Pons (tissue), 1 donor: ENCODE measurements at places on chromosomes 2 and 18.

DNA sequence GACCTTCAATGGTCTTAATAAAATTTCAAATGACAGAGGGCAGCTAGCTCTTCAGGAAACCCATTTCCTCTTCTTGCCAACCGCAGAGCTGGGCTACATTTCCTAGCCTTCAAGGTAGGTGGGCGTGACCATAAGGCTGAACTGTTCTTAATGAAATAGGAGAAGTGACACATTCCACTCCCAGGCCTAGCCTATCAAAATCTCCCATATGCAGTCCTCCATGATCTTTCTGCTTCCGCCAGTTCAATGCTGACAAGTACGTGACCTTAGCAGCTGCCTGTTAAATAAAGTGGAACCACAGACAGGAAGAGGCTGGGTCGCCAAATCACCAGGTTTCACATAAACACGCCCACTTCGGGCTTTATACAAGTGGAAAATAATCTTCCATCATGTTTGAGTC, 13.2 kb downstream of the SERPINE2 start:
- DNase-seq = no peak

DNA sequence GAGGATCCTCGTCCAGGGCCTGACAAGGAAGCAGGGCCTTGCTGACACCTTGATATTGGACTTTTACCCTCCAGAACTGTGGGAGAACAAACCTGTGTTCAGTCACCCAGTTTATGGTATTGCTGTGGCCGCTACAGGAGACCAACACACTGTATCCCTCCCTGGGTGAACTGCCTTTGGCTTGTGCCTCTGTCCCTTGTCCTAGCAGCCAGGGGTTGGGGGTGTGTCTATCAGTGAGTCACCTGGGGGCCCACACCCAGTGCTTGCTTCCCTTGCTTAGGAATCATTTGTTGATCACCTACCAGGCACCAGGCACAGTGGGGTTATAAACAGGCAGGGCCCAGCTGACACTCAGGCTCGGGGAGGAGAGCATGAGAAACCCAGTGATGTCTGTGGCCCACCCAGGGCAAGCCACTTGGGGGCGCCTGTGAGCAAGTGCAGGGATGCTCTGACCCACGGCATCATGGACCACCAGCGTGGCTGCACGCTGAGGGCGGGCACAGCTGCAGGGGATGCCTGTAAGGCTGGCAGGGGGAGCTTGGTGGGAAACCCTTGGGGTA, 17.1 kb downstream of the TMEM185B start:
- DNase-seq = no peak

DNA sequence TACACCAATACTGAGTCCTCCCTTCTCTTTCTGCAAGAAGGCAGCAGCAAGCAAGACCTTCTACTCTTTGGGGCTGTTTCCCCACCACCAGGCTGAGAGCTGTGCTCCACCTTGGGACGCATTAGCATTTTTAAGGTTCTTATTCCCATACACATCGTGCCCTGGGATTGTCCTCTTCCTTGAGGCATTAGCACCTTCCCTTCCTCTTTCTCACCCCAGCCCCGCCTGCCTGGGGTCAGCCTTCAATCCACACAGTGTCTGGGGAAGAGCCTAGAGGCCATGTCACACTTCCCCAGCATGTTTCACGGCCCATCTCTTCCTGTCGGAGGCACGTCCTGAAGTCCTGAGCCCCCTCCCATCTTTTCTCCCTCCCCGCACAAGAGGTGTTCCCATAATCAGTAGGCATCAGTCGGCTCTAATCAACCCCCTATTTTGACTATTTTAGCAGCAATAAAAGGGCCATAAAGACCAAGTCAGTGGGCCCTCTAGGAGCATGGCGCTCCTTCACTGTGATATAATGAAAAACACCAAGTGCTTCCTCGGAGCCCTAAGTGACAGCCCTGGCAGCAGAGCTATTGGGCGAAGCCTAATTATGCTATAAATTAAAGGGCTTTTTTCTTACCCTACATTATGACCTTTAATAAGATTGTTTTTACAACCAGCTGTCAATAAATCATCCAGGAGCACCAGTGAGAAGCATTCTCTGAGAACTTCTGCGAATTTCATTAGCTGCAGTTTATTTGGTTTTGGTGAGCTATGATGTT, 55.0 kb upstream of the PKDCC start:
- no peak for DNase-seq

DNA sequence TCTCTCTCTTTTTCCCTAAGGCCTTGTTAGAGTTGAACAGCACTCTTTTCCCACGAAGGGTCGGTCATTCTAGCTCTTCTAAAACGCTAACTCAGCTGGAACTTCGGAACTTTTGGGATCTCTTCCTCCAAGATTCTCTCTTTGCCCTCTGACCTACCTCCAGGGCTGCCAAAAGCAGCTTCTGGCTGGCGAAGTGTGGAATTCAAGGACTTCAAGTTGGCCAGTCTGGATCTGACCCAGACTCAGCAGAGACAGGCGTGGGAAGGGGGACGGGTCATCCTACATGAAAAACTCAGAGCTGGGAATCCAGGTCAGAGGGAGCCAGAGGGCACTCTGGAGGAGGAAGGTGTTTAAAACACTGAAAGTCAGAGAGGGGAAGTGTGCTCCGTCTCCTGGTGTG, 305.5 kb upstream of the HDAC4 start:
- no peak for DNase-seq

GRCh38 chr2:106137731-106138521, 56.2 kb downstream of the UXS1 start:
- DNase-seq = no peak
